ENCODE measurements at places on chromosomes 12 and 14.

DNA sequence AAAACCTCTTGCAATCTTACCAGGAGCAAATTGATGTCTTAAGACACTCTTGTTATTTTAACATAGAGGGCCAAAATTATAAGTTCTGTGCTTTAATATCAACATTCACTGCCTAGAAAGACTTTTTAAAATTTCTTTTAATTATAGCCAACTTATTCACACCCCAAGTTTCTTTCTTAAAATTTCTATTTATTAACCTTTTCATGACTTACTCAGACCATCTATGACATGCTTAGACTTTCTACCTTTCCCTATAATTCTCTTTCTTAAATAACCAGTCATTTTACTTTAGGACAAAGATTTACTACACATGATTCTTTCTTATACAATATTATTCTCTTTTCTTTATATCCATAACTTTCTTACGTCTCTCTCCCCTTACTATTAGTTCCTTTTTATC is 220.4 kb downstream of the NUBPL start:
- DNase-seq = no peak

DNA sequence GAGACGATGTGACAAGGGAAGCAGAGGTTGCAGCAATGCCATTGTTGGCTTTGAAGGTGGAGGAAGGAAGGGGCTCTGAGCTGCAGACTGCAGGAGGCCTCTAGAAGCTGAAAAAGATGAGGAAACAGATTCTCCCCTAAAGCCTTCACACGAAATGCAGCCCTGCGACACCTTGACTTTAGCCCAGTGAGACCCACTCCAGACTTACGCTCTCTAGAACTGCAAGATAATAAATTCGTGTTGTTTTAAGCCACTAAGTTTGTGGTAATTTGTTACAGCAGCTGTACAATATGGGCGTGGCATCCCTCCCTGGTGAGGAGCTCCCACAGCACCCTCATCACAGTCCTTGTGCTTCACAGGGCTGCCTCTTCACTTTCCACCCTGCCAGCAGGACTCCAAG is 53.2 kb downstream of the GOLGA5 start:
- DNase-seq = no peak

DNA sequence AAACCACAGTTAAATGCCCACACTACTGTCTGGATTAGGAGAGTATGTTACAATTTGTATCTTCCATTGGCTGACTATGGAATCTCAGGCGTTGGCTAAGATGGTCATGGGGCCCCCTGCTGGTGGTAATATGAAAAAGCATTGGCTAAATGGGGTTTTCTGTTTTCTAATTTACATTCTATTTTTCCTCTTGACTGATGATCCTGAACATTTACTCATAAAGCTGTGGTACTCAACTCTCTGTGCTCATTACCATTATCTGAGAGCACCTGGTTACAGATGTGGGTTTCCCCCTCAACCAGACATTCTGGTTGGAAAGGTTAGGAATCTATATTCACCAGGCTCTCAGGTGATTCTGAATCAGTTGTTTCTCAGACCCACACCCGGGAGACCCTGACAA is 64.8 kb downstream of the WSCD2 start:
- peak; percentile 21 for DNase-seq

DNA sequence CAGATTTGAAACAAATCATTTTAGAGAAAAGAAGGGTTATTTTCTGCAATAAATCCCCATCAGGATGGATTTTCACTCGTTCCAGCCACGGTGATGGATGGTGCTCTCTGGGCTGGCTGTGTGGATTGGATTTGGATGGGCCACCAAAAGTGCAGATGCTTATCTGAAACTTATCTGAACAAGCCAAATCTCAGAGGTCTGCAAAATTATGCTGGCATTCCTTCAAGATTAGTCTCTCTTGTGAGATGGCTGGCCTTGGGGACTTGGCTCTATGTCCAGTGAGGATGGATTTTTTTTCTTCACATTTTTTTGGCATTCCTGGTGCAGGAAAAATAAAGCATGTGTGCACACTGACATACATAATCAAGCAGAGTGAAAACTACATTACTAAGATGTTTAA is 341.9 kb downstream of the GXYLT1 start:
- no peak for DNase-seq

GRCh38 chr14:68112442-68112841 is 292.9 kb downstream of the RAD51B start:
- no peak for DNase-seq

GRCh38 chr14:33114331-33114730 is 175.7 kb downstream of the NPAS3 start:
- DNase-seq = no peak

DNA sequence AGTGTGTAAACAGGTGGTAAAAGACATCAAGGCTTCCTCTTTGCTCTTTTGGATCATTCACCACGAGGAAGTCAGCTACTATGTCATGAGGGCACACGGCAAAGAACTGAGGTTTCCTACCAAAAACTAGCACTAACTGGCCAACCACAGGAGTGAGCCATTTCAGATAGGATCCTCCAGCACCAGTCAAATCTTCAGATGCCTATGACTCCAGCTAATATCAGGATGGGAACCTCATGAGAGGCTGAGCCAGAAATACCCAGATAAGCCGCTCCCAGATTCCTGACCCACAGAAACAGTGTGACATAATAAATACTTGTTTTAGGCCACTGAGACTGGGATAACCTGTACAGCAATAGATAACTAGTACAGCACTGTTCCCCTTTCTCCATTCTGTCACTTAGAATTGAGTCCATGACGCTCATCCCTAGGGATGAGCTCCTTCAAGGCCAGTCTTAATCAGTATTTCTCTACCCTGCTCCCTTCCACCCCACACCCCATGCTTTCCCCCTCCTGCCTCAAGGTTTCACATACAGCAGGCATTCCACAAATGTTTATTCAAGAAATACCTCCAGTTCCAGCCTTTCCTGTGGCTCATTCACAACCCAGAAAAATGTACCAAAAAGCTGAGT is 68.4 kb downstream of the PPM1H start:
- peak; percentile 65 for DNase-seq

DNA sequence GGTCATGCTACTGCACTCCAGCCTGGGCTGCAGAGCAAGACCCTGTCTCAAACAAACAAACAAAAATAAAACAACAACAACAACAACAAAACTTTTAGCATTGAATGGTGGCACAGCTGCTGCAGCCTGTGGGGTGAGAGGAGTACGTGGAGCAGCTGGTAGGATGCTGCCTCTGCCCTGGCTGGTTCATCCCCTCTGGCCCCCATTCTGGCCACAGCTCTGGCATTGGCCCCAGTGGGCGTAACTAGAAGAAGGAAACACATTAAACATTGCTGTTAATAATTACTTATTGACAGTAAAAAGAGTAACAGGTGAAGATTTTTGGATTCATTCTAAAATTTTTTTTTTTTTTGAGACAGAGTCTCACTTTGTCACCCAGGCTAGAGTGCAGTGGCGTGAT is 28.8 kb upstream of the C2CD5 start:
- no peak for DNase-seq

- no peak for DNase-seq
Observed at GRCh38 chr12:7032990-7033389, 14.7 kb upstream of the LPCAT3 start.

- DNase-seq = peak; percentile 77
Observed at GRCh38 chr12:105705765-105706164, 375.3 kb downstream of the C12orf75 start.

DNA sequence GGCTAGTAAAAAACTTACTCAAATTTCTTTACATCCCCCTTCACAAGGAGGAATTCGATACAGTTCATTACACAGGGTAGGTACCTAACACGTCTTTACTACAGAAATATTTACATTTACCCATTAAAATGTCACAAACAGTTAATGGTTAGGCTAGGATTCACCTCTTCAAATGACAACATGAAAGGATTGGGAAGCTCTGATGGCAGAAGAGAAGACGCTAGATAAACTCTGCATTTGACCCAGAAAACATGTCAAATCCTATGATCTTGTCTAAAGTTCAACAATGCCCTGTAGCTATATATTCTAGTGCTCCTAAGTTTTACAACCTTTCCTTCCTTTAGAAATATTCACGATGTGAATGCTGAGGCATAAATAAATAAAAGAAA is 64.8 kb downstream of the DENND5B start:
- DNase-seq = no peak

DNA sequence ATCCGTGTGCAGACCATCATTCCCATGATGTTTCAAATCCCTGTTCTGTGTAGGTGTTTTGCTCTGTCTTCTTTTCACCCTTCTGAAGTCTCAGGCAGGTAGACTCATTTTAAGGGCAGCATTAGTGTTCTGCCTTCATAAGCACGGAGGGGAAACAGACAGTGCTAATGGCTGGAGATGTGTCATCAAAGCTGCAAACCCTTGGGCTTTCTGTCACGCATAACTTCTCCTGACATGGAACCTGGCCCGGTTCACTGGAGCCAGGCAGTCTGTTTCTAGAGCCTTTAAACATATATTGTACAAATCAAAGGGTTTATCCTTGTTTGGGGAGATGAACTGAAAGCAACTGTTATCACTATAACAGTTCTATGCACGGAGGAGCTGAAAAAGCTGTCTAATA is 141.4 kb downstream of the TMEM132D start:
- DNase-seq = no peak

GRCh38 chr12:26255893-26256645 is 60.7 kb downstream of the SSPN start:
- DNase-seq = no peak

DNA sequence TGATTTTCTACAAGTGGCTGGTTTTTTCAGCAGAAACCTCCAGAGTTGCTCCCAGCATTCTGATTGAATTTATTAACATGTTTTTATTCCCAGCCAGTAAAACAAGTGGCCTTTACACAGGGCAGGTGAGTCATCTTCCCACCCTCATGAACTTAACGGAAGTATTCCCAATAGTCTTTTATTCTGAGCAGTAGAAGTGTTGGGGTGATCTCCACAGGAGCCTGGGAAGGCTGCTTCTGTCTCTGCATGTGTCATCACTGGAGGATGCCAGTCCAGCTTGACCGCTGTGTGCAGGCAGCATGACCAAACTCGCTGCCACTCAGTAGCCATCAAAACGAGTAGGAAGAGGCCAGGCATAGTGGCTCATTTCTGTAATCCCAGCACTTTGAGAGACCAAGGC is 13.4 kb upstream of the DNAH10 start:
- DNase-seq = no peak

GRCh38 chr14:71245659-71246361 is 338.6 kb downstream of the PCNX1 start:
- no peak for DNase-seq

DNA sequence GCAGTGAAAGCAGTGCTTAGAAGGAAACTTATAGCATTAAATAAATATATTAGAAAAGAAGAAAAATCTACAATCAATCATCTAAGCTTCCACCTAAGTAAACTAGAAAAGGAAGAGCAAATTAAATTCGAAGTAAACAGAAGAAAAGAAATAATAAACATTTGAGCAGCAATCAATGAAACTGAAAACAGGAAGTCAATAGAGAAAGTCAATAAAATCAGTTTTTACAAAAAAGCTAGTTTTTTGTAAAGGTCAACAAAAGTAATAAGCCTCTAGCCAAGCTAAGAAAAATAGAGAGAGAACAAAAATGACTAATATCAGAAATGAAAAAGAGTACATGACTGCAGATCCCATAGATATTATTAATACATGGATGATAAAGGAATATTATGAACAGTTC is 34.2 kb upstream of the KTN1 start:
- no peak for DNase-seq

DNA sequence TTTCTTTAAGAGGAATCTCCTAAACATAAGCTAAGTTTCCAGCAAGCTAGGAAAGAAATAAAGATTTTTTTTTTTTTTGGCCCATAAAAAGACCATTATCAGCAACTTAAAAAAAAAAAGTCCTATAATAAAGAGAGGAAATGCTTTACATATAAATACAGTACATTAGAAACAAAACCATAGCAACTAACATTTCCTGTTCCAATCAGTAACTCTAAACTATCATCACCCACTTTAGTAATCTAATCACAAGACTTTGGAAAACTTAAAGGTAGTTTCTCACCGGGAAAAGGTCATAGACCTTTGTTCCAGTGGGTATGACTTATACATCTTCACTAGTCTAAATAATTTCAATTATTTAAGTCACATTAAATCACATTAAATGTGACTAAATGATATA is 11.1 kb downstream of the SPTSSA start:
- peak; percentile 45 for DNase-seq

GRCh38 chr12:127590868-127591267 is 676.1 kb upstream of the TMEM132C start:
- no peak for DNase-seq

DNA sequence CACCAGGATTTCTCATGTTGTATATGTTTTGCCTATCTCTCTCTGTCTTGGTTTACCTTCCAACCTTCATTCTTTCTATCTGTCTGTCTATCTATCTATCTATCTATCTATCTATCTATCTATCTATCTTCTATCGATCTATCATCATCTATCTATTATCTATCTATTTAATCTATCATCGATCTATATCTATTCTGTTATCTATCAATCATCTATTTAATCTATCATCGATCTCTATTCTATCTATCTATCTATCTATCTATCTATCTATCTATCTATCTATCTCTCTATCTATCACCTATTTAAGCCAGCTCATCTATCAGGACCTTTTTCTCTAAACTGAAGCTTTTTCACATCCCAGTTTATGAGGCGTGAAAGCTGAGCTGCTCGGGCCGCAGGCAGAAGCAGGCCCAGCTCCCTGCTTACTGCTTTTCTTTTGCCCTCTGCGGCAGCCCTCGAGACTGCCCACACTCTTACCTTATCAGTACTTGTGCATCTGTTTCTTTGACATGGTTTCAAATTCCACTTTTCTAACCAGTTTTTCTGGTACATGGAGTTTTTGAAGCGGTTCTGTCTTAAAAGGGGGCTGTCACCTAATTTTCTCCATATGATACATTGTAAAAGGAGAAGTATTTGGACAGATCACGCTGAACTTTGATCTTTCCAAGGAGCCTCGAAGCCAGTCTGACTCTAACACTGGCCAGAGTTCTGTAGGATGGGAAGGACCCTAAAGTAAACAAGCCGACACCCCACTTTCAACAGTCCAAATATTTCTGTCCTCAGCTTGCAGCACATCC is 44.4 kb upstream of the GSG1 start:
- DNase-seq = no peak
